Fibroblast of skin of scalp (primary cell): ENCODE measurements at places on chromosomes 3 and 15.

GRCh38 chr3:61683549-61684236 is 122.3 kb downstream of the PTPRG start:
- no peak for DNase-seq

GRCh38 chr3:36524560-36524959 is 144.3 kb downstream of the STAC start:
- no peak for DNase-seq

GRCh38 chr3:144031938-144032337 is 60.3 kb downstream of the DIPK2A start:
- no peak for DNase-seq

- peak; percentile 93 for DNase-seq
These were observed 208.4 kb downstream of the PLOD2 start for GRCh38 chr3:145952536-145952935.

GRCh38 chr15:45448066-45448915 is 69.9 kb upstream of the GATM start:
- peak; percentile 14 for DNase-seq

DNA sequence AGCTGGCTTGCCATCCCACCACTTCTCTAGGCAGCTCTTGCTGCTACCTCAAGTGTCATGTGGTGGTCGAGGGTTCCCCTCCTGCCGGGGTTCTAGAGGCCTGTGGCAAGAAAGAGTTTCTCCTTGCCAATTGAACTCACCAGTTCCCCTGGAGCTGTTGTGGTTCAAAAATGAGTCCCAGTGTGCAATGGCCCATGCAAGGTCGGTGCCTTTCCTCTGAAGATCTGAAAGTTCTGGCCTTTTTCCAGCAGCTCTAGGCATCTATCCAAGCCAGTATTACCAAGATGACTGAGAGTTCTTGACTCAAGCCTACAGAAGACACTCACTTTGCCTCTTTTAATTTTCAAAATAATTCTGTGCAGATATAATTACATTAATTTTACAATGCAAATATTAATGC is 163.6 kb downstream of the KCNMB2 start:
- DNase-seq, result peak; percentile 33

DNA sequence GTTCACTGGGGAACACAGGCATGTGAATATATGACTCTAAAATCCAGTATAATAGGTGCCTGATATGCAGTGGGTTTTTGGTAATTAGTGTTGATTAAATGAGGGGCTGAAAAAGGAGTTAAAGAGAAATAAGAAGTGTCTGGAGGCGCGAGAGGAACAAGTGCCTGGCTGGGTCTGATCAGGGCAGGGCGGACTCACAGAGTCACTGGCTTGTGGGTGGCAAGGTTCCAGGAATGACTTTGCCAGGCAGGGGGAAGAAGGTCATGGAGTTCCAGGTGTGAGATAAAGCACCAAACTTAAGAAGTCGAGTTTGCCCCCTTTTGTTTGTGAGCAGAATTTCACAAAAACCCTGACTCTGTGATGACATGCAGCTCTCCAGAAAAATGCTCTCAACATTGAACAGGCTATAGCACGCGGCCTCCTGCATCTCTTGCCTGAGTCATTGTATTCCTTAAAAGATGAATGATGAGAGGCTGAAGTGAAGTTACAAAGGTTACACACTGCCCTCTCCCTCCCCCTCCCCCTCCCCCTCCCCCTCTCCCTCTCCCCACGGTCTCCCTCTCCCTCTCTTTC is 63.0 kb upstream of the LMCD1 start:
- DNase-seq, result no peak

DNA sequence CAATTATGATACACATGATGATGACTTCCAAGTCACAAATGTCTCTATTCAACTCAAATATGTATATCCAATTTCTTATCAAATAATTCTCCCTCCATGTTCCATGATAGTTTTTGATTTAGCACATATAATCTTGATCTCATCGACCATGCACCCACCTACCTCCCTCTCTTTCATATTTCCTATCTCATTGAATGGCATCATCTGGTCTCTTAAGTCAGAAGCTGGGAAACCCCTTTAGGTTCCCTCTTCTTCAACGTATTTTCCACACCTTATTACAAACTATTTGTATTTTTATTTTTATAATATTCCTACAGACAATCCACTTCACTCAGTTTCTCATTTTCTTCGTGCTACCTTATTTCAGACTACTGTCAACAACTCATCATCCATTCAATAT is 56.9 kb upstream of the DPH6 start:
- DNase-seq, result no peak

- peak; percentile 65 for DNase-seq
These were observed 2.6 kb upstream of the FOXP1 start for GRCh38 chr3:71585887-71586809.

GRCh38 chr15:46901001-46901400 is 816.3 kb upstream of the SEMA6D start:
- DNase-seq, result peak; percentile 29

DNA sequence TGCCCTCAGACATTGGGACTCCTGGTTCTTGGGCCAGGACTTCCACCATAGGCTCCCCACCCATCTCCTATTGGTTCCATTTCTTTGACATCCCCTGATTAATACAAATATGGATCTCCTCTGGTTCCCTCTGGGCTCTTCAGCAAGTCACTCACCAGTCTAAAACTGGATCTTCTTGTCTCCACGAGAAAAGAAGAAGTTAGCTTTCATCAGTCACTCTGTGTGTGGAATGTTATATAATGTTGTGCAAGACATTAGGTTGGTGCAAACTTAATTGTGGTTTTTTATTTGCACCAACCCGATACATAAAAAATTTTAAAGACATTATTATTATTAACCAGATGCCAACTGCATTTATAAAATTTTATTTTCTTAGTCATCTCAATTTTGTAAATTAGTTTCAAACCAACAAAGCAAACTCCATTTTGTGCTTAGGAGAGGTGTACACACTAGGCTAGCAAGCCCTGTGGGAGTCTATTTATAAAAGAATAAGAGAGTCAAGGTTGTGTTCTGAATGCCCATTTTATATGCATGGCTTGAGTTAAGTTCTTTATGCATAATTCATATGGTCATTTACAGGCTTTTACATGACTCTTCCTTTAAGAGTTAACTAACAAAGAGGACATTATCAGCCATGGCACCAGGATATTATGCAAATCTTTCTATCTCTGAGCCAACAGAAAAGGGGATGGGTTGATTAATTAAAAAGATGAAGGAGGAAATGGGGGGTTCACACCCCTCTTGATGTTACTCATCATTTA is 35.1 kb upstream of the IL12A start:
- DNase-seq, result no peak

DNA sequence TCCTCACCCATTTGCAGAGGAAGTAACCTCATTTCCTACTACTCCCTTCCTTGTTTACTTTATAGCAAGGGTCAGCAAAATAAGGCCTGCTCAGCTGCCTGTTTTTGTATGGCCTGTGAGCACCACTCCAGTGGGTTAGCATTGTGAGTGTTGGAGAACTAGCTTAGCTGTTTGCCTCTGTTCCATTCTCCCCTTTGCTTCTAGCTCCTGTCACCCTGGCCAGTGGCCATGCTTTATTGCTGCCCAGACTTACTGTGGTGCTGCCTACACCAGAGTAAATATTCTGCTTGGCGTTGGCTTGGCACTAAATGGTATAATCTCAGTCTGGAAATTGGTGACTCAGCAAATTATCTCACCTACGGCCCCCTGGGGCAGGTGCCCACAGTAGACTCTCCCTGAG is 8.8 kb downstream of the PDCD6IP start:
- no peak for DNase-seq

- DNase-seq, result peak; percentile 20
These were observed 959 bp downstream of the ZNF592 start for GRCh38 chr15:84749111-84749991.

DNA sequence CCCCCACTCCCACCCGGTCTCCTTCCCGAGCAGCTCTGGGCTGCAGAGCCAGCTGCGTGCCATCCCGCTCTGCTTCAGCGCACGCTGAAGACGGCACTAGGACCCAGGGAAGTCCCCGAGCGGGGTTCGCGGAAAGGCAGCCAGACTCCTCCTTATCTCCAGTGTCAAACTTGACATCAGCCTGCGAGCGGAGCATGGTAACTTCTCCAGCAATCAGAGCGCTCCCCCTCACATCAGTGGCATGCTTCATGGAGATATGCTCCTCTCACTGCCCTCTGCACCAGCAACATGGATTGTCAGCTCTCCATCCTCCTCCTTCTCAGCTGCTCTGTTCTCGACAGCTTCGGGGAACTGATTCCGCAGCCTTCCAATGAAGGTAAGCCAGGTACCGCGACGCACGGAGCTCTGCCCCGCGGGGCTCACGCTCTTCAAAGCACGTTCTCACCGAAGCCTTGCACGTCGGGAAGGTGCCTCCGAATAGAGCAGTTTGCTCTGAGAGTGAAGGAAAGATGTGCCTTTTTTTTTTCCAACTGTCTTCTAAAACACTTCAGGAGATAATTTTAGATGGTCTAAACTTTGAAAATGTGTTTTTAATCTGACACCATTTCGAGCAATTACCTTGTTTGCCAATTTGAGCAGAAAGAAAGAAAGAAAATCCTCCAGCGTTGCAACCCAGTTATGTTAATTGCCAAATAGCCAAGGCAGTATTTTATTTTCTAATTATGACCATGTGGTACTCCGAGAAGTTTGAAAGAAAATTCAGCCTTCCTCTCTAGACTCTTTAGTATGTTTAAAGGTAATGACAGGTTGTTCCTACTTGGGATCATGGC is at the start of gene EPHA3:
EPHA3 (plus strand) TSS at position 161 of the 830 bp plus-strand sequence; CDS start at position 289, 128 bp downstream.
- peak; percentile 71 for DNase-seq

DNA sequence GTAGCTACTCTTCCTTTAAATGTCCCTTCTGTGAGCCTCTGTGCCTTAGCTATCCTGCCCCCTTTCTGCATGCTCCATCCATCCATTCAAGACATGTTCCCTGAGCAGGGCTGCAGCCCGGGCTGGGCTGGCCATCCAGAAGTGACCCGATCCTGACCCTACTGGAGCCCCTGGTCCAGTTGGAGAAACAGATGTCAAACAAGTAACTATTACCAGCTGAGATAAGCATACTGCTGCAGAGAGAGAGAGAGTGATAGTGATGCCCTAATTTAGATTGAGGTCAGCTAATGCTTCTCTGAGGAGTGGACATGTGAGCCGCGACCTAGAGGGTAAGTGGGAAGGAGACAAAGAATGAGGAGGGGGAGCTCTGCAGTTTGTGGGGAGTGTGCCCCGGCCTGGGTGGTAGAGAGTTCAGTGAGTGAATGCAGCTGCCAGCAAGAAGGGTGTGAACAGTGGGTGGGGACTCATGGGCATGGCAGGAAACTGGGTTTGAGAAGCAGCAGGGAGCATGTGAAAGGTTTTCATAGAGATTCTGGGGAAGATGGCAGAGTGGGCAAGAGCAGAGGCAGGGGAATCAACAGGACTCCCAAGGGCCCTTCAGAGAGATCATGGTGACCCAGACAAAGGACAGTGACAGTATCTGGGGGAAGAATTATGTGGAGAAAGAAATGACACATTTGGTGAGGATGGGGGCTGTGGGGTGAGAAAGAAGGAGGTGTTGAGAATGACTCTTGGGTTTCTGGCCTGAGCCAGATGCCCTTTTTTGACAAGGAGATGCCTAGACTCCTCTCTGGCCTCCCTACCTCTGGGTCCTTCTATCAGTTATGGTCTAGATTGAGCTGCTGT is 44.9 kb downstream of the CHCHD6 start:
- DNase-seq, result no peak

- peak; percentile 28 for DNase-seq
These were observed 85.5 kb upstream of the CDV3 start for GRCh38 chr3:133487920-133488540.

DNA sequence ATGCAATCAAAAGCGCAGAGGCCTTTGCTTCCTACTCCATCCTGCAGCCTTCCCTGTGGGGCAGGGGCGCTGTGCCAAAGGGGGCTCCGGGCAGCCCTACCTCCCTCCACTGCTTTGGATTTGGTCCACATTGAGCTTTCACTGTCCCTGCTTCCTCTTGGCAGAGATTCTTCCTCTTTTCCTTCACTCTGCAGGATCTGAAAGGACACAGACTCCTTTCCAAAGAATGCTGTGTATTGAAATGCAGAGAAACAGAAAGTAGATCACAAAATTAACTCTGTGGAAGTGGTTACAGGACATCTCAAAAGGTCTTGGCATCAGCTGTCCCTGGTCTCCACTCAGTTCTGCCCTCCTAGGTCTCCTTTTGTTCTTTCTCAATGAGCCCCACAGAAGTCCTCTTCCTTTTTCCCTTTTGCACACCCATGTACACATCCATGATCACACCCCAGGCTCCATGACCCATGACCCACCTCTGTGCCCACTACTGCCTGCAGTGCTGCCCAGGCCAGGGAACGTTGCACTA is 64.1 kb downstream of the CCR1 start:
- no peak for DNase-seq

GRCh38 chr3:152322756-152323155 is 54.0 kb downstream of the MBNL1 start:
- DNase-seq, result no peak
